Activated T-helper 1 cell treated with anti-CD3 and anti-CD28 coated beads, Interleukin-2, amount 50 U/mL, for 16 hours (primary cell): ENCODE measurements at places on chromosomes 1 and 21.

DNA sequence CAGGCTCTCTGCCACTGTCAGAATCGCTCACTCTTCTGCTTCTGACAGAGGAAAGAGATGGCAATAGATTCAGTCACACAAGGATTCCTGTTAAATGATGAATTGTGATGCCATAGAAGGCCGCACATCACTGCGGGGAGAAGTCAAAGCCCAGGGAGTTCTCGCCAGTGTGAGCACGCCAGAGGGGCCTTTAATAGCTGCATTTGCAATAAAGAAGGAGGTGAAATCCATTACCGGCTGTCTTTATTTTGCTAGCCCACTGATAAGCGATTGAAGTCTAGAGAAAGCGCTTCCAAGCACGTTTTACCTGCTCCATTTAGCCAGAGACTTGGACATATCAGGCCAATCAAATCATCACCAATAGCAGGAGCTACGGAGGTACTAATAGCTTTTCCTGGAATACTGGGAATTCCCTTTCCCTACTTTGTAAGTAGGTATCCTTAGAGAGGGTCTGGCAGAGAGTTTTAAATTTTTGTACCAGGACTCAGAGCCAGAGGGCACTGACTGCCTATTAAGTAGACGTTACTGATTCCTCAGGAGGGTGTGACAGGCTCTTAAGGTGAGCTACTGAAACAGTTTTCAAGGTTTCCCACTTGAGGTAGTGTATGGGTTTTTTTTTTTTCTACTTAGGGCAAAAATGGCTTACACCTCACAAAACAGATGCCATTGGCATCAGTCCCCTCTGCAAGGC, 10.2 kb upstream of the TARBP1 start:
- no peak for DNase-seq

DNA sequence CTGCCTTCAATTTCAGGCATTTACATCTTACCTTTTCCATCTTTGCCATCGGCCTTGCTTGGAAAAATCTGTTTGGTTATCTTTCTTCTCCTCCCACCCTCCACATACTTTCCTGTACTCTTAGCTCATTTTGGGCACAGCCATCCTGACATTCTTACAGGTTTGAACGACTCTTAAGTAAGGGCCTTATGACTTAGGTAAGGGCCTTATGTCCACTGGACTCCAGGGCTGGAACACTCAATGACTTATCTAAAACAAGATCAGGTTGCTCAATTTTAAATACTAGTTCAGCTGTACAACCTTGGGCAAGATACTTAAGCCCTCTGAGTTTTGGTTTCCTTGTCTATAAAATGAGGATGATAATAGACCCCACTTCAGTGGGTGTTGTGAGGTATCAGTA, 40.9 kb downstream of the C1orf21 start:
- no peak for DNase-seq

- DNase-seq, result no peak
Observed at GRCh38 chr1:100122177-100122576, 10.6 kb downstream of the SASS6 start.

DNA sequence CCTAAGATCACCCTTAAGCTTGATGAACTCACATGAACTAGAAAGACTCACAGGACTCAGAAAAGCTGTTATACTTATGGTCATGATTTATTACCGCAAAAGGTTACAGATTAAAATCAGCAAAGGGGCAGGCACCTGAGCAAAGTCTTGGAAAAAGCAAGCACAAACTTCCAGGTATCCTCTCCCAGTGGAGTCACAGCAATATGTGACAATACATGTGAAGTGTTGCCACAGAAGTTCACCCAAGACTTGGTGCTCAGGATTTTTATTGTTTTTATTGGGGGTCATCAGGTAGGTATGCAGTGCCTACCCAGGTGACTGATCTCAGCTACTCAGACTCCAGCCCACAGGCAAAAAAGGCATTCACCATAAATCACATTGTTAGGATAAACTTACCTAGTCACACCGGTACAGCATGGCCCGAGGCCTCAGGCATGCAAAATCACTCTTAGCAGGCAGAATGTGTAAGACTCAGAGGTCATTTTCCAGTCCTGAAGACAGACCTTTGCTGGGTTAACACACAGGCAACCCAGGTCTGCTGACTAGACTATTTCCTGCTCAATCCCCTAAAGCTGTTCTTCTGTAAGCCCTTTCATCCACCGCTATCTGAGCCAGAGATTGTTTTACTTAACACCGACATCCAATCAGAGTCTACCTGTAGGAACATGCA, 55.6 kb downstream of the SSX2IP start:
- DNase-seq, result no peak

GRCh38 chr1:36298640-36299039, 7.5 kb upstream of the SH3D21 start:
- no peak for DNase-seq

DNA sequence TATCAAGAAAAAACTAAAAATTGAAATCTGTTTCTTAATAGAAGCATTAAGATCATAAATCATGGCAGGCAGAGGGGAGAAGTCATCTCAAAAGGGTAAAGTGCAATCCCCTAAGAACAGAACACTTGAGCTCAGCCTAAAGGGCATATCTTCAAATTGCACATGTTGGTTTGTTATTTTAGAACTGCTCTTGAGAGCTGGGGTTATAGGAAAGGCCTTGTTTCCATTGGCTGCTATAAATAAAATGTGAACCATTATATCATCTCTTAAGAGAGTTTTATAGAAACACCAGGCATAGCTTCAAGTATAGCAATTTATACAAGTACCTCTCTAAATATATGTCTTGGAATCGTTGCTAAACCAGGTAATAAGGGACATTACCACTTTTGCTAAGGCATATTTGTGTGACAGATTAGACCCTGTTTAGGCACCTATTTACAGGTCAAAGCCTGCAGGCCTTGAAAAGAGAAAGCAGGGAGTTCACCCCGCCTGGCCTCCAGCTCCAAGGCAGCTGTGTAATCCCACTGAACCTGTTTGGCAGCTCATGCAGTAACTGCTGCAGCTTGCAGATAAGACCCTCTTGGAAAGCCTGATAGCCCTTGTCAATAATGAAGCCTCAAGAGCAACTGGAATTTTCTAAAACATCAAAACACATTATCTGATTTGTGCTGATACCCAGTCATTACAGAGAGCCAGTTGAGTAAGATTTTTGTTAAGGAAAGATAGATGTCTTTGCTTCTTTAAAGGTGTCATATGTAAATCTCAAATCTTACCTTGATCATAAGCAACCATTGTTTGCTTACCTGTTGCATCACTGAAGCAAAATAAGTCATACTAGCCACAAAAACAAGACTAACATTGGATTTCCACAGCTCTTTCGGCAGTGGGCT, 24.2 kb upstream of the SYDE2 start:
- no peak for DNase-seq

- no peak for DNase-seq
Observed at GRCh38 chr21:34740198-34740597, 71.4 kb downstream of the CLIC6 start.

DNA sequence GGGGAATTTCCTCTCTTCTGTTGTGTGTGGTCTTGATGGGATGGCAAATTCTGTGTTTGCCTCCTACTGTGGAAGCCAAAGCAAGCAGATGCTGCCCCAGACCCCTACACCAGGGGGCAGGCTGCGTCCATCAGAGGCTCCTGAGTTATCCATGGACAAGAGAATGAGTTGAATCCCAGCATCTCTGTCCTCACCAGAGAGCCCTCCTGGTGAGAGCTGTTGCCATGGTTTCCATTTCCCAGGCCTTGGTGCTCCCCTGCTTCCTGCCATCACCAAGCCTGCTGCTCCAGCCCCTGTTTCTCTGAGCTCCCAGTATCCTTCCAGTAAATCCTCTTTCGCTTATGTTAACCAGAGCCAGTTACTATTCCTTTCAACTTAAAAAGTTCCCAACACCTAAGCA, 20.4 kb upstream of the GNG12 start:
- no peak for DNase-seq

DNA sequence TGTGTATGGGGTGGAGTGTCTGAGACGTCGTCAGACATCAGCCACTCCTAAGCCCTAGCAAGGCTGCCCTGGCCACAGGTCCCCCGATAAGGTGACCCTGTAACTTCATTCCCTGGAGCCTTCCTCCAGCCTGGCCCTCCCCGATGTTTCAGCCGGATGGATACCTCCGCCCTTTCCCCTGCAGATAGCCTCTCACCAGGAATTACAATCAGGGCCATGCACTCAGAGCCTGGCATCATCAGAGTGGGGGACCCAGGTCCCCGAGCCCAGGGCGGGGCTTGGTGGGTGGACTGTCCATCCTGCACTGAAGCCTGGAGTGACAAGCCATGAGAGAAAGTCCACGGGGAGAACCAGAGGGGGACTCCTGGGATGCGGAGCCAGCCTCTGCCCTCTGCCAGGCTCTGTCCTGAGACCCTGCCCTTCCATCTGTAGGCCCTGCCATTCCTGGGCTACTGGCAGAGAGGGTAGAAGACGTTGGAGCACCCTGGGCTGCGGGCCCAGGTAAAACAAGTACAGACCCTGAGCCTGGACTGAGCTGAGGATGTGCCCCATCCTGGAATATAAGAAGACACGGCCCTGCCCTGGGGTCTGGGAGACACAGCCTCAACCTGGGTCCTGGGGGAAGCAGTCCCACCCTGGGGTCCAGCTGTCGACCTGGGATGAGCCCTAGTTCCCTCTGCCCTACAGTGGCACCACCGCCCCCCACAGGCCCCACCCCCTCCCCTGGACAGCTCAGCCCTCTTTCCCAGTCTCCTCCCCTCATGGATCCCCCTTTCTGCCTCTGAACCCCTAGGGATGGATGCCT, 16.8 kb upstream of the ARF1 start:
- DNase-seq, result no peak

GRCh38 chr1:161733526-161733925, 12.2 kb downstream of the FCRLB start:
- DNase-seq, result no peak

DNA sequence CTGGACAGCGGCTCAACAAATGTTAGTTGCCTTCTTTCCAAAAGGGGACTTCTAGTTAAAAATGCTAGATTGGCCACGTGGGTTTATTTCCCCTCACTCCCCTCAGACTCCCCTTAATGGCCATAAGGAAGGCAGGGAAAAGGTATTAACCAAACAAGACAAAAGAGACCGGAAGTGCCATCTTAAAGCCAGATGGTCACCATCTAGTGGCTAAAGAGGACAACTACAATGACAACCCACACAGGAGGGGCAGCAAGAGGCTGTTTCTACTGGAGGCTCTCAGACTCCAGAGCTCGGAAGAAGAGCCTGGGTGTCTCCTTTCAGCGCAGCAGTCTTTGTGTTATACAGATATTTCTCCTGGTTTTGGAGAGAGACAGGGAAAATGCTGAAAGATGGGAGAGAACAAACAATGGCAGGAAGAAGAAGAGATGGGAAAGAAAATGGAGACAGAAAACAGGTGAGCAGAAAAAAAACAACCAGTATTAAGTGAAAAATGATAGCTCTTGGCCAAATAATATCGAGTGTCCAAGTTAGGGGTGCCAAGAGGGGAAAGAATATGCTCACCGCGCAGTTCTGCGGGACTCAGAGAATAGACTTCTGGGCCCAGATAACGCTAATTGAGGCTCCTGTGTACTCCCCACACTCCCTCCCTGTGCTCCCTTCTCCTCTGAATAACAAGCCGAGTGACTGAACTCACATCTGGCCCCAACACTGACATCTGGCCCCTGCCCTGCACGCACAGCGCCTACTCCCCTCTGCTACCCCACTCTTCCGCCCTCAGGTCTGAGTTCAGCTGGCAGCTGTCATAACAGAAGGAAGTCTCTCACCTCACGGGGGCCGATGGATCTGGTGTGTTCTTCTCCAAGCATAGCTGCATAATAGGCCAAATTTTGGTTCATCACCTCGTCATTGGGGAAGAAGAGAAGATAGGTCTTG, 9.6 kb downstream of the P3H1 start:
- DNase-seq, result no peak

- DNase-seq, result peak; percentile 88
Observed at GRCh38 chr21:39445321-39446269, at the start of gene LCA5L. TSS of gene LCA5L (minus strand) at chr21:39445778. CDS start at chr21:39428493, 17,285 bp downstream.

GRCh38 chr1:27235827-27236226, 1.4 kb downstream of the WDTC1 start:
- no peak for DNase-seq

DNA sequence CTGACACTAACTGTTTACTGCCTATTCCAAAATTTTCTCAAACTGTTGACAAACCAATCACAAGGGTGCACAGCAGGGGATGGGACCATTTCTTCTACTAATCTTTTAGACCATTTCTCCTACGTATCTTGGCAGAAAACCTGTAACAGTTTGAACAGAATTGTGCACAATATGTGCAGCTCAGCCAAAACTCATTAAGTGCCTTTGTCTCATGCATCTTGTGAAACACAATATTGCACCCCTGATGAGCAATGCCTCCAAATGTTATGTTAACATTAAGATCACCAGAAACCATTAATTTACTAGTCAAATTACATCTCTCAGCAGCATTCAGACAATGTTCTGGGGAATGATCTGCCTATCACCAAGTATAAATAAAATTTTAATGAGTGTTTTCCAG, 247.5 kb downstream of the NRIP1 start:
- no peak for DNase-seq

GRCh38 chr1:7869136-7869920, 16.5 kb upstream of the UTS2 start:
- DNase-seq, result no peak

- no peak for DNase-seq
Observed at GRCh38 chr1:239635276-239635675, 248.9 kb downstream of the CHRM3 start.

DNA sequence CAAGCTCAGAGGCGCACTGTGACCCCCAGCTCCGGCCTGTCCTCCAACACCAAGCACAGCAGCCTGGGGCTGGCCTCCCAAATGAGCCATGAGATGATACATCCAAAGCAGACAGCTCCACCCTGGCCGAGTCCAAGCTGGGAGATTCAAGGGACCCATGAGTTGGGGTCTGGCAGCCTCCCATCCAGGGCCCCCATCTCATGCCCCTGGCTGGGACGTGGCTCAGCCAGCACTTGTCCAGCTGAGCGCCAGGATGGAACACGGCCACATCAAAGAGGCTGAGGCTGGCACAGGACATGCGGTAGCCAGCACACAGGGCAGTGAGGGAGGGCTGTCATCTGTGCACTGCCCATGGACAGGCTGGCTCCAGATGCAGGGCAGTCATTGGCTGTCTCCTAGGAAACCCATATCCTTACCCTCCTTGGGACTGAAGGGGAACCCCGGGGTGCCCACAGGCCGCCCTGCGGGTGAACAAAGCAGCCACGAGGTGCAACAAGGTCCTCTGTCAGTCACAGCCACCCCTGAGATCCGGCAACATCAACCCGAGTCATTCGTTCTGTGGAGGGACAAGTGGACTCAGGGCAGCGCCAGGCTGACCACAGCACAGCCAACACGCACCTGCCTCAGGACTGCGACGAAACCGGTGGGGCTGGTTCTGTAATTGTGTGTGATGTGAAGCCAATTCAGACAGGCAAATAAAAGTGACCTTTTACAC, 29.1 kb downstream of the SLC19A1 start:
- DNase-seq, result no peak

- DNase-seq, result no peak
Observed at GRCh38 chr1:149936992-149937705, 470 bp upstream of the MTMR11 start.

DNA sequence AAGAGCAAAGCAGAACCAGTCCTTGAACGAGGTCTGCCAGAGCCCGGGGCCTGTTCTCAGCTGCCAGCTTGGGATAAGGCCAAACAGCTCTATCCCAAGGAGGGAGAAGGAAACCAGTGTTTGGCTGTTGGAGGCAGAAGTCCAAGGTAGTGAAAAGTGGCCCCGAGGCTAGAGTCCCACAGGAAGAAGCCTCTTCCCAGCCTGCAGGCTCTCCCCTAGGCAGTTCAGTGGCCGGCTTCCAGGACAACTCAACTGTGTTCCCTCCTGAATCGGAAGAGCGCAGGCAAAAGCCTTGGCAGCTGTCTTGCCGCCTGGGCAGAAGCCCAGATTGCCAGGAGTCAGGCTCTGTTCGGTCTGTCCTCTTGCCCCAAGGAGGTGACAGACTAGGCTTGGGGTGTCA, 19.3 kb downstream of the QSOX1 start:
- no peak for DNase-seq
